ENCODE measurements at places on chromosomes 3 and 15. TPM values are rescaled to one million over a fixed set of nuclear protein-coding genes. Genes with fewer than 3 reads are reported as not detected.

DNA sequence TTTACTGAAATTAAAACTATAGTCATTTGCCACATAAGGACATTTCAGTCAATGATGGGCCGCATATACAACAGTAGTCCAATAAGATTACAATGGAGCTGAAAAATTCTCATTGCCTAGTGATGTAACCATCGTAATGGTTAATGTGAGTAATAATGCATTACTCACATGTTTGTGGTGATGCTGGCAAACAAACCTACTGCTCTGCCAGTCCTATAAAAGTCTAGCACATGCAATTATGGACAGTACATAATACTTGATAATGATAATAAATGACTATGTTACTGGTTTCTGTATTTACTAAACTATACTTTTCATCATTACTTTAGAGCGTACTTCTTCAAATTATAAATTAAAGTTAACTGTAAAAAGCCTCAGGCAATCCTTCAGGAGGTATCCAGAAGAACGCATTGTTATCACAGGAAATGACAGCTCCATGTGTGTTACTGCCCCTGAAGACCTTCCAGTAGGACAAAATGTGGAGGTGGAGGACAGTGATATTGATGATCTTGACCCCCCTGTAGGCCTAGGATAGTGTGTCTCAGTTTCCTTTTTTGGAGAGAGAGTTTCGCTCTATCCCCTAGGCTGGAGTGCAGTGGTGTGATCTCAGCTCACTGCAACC lies 102.7 kb downstream of the ATP1B3 start:
- no peaks in the 10 kb centered on the region for H3K4me1 ChIP-seq
- H3K27me3 ChIP-seq = no peaks in the 10 kb centered on the region
- no peak overlapping the region for H3K4me3 ChIP-seq
- DNase-seq = no peak

GRCh38 chr3:34292605-34293300 lies 494.3 kb downstream of the PDCD6IP start:
- no peaks in the 10 kb centered on the region for H3K36me3 ChIP-seq
- DNase-seq = no peak
- no peak overlapping the region for H3K4me3 ChIP-seq
- no peak overlapping the region for H3K27ac ChIP-seq

Gene HCN4
- total RNA-seq = 0.18 TPM

- no peaks in the 10 kb centered on the region for H3K36me3 ChIP-seq
- H3K4me1 ChIP-seq = peaks cover 5% of the 10 kb centered on the region
- peaks cover 10% of the 10 kb centered on the region for H3K27me3 ChIP-seq
- no peak overlapping the region for H3K4me3 ChIP-seq
These were observed 214.5 kb downstream of the MTHFS start for GRCh38 chr15:79682285-79682684.

Gene MB21D2
- total RNA-seq = 4.9 TPM

DNA sequence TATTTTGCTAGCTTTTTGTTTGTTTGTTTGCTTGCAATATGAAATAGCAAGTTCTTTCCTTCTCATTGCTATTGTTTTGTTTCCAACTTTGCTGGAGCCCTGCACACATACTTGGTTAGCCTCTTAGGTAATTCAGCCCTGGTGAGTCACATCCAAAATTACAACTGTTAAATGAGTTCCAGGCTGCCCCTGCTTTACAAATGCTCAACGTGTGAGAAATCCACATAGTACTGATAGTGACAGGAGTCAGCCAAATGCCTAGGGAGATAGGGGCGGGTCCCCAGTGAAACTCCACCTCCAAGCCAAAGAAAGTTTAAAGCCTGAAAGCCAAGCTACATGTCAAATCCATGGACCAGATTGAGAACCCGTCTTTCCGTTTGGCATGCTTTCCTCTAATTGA lies 81.3 kb upstream of the RNF7 start:
- H3K27ac ChIP-seq = no peak overlapping the region
- DNase-seq = no peak
- peaks cover 18% of the 10 kb centered on the region for H3K4me1 ChIP-seq
- H3K4me3 ChIP-seq = no peak overlapping the region
- no peaks in the 10 kb centered on the region for H3K36me3 ChIP-seq

Gene SLC15A2
- 8.3 TPM for total RNA-seq

Gene C3orf62
- 4.7 TPM for total RNA-seq

GRCh38 chr3:72904163-72904562 lies 16.3 kb downstream of the GXYLT2 start:
- no peaks in the 10 kb centered on the region for H3K36me3 ChIP-seq
- H3K4me1 ChIP-seq = no peaks in the 10 kb centered on the region
- H3K27ac ChIP-seq = no peak overlapping the region
- DNase-seq = no peak
- no peaks in the 10 kb centered on the region for H3K27me3 ChIP-seq

Gene LRIG1
- total RNA-seq = 115 TPM

DNA sequence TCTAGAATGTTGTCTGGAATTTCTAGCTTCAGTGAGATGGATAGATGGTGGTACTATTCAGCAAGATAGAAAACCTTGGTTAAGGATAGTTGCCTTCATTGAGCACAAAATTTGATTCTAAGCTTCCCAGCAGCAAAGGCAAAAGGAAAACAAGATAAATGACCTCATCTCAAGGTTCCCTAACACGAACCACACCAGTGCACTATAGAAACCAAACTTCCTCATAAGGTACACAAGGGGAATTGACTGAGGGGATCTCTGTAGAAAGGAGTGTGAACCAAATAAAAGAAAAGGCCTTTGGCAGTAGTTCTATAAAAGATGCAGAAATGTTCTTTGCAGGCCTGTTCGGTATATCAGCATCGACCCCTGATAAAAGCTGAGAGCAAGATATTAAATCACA lies 288.9 kb downstream of the SHQ1 start:
- H3K4me1 ChIP-seq = no peaks in the 10 kb centered on the region
- no peak overlapping the region for H3K27ac ChIP-seq
- no peak overlapping the region for H3K4me3 ChIP-seq

- H3K4me1 ChIP-seq = no peaks in the 10 kb centered on the region
- no peak overlapping the region for H3K4me3 ChIP-seq
- no peak for DNase-seq
- no peaks in the 10 kb centered on the region for H3K27me3 ChIP-seq
These were observed 38.1 kb downstream of the NMNAT3 start for GRCh38 chr3:139639662-139640061.

Gene SAMD7
- not detected for total RNA-seq

Gene ELL3
- 29.0 TPM for total RNA-seq

Gene EPHA3
- 33.9 TPM for total RNA-seq

Gene GOLGA6L10
- total RNA-seq = not detected

Gene SMAD3
- 103 TPM for total RNA-seq

GRCh38 chr15:71455107-71455506 lies 339.8 kb downstream of the THSD4 start:
- H3K27me3 ChIP-seq = no peaks in the 10 kb centered on the region
- H3K4me3 ChIP-seq = no peak overlapping the region
- no peaks in the 10 kb centered on the region for H3K36me3 ChIP-seq
- peaks cover 12% of the 10 kb centered on the region for H3K4me1 ChIP-seq

DNA sequence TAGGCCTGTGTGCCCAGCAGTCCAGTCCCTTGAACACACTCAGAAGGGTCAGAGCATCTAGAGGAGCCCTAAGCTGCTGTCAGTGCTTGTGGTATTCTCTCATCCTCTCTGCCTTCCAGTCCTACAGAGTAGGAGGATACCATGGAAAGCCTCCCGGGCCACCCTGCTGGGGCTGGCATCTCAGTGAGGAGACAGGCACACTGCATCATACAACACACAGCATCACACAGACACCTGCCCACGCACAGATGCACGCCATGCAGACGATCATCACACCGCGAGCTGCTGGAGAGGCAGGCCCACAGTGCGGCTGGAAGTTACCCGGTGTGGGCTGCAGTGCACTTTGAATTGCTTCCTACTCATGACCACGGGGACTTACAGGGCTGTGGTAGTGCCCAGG lies 15.2 kb downstream of the GABRA5 start:
- no peaks in the 10 kb centered on the region for H3K36me3 ChIP-seq
- H3K27me3 ChIP-seq = no peaks in the 10 kb centered on the region
- no peak for DNase-seq
- H3K4me3 ChIP-seq = no peak overlapping the region
- H3K4me1 ChIP-seq = no peaks in the 10 kb centered on the region

DNA sequence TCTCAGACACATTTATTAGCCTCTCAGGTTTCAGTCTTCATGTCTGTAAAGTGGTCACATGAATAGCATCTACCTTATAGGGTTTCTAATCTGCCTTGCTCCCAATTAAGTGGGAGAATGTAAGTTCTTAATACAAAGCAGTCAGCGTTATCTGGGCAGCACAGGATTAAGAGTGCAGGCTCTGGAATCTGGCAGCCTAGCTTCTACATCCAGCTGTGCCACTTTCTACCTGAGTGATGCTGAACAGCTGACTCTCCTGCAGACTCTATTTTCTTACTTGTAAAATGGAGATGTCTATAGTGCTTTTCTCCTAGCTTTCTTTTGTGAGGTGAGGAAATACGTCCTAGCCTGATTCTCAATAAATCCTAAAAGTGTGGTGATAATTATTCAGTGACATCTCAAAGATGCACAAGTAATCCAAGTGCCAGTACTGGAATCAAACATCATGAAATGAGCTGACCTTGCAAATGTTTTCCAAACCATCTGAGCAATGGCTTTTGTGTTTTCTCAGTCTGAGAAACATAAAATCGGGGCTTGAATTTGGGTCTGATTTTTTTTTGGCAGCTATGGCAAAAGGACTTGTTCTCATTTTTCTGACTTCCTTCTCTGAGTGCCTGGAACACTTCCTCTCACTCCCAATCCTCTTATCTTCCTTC lies 232.2 kb upstream of the FEZF2 start:
- no peak for DNase-seq
- H3K27me3 ChIP-seq = no peaks in the 10 kb centered on the region
- no peaks in the 10 kb centered on the region for H3K4me1 ChIP-seq
- no peaks in the 10 kb centered on the region for H3K36me3 ChIP-seq
- no peak overlapping the region for H3K27ac ChIP-seq

DNA sequence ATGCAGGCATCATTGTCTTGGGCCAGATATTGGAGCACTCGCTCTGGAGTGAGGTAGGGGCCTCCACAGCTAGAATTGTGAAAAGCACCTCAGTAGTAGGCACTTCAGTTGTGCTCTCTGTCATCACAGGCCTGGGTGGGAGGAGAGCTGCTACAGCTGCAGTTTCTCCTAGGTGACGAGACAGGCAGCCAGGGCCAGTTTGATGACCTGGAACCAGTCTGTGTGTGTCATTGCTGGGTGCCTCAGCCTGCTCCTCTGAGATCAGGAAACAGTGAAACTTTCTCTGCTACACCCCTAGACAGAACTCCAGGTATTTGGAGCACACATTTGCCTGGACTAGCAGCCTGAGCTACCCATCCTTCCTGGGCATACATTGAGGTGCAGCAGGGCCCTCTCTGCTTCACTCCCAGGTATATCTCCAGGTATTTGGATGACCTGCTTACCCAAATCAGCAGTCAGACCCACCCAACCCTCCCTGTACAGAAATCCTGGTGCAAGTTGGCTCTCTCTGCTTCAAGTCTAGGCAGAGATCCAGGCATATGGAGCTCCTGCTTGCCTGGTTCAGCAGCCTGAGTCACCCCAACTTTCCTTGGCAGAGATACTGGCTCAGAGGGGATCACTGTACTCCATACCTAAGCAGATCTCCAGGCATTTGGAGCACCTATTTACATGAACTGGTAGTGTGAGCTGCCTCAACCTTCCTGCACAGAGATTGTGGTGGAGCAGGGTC lies 54.3 kb upstream of the SGO1 start:
- no peak overlapping the region for H3K27ac ChIP-seq
- H3K36me3 ChIP-seq = no peaks in the 10 kb centered on the region
- H3K4me3 ChIP-seq = no peak overlapping the region
- no peaks in the 10 kb centered on the region for H3K27me3 ChIP-seq
- no peaks in the 10 kb centered on the region for H3K4me1 ChIP-seq

Gene ZNF660
- 2.3 TPM for total RNA-seq

Gene TRPM1
- total RNA-seq = not detected

Gene B3GNT5
- total RNA-seq = 9.0 TPM

Gene NTRK3
- 4.5 TPM for total RNA-seq

DNA sequence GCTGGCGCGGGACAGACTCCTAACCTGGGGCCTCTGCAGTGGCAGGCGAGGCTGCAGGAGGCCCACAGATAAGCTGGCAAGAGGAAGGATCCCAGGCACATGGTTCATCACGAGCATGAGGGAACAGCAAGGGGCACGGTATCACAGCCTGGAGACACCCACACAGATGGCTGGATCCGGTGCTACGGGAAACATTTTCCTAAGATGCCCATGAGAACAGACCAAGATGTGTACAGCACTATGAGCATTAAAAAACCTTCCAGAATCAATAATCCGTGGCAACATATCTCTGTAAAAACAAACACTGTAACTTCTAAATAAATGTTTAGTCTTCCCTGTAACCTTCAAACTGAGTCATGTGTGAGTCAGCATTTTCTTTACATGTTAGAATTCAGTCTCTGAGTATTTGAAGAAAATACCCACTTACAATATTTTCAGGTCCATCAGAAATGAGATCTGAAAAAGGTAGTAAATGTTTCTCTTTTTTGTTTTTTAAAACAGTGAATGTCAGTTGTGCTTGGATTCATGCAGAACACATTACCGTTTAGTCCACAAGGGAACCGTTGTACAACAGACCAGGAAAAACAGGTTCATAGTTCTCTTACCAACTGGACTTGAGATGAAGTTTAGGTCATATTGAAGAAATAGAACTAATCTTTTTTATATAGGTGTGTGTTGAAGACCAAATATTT lies 75.9 kb downstream of the BOC start:
- no peak for DNase-seq
- peak overlapping the region; percentile 36 for H3K27ac ChIP-seq
- H3K4me1 ChIP-seq = no peaks in the 10 kb centered on the region
- H3K27me3 ChIP-seq = no peaks in the 10 kb centered on the region
- no peak overlapping the region for H3K4me3 ChIP-seq
- peaks cover 20% of the 10 kb centered on the region for H3K36me3 ChIP-seq

Measured in stomach (tissue), 19 donors.